ENCODE measurements at places on chromosomes 6 and 20.
A peak's percentile ranks its signal among the peaks of the same experiment; 100 is the strongest.

GRCh38 chr20:62293111-62293784, 9.5 kb upstream of the ADRM1 start:
- DNase-seq = no peak

DNA sequence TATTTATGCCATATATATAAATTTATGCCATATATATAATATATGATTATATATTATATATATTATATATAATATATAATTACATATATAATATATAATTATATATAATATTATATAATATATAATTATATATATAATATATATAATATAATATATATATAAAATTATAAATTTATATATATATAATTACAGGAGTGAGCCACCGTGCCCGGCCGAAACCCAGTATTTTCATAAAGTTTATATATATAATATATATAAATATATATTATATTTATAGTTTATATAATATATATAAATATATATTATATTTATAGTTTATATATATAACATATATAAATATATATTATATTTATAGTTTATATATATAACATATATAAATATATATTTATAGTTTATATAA, 31.6 kb downstream of the NKX2-4 start:
- DNase-seq = no peak

- DNase-seq = no peak
These were observed 29.2 kb upstream of the SSR1 start for GRCh38 chr6:7341989-7342742.

- DNase-seq = no peak
These were observed 329.5 kb upstream of the KHDRBS2 start for GRCh38 chr6:62615366-62616015.

GRCh38 chr6:164098857-164099267, 684.3 kb downstream of the QKI start:
- peak; percentile 29 for DNase-seq

DNA sequence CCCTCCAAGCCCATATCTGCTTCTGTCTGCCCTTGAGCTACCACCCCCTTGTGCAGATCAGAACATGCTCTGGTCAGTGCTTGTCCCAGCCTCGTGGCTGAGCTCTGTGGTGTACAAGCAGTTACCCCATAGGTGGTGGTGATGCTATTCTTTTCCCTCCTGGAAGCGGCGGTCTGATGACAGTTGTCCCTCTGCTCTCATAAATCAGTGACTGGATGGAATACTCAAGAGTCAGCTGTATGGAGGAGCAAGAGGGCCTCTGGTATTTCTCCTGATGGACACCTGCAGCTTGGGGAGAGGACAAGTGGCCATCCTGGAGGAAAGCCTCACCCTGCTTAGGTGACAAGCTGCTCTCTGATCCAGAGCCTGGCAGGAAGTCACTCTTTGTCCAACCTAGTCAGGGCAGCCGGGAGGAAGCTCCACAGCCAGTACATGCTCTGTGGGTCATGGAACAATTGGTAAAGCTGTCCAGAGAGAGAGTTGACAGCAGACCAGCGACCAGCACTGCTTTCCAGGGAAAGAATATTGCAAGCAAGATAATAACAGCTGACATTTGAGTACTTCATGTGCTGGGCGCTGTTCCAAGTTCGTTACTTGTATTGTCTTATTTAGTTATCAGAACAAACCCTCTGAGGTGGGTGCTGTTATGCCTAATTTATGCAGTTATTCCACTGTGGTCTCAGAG, 47.1 kb downstream of the SCAND1 start:
- DNase-seq = no peak

DNA sequence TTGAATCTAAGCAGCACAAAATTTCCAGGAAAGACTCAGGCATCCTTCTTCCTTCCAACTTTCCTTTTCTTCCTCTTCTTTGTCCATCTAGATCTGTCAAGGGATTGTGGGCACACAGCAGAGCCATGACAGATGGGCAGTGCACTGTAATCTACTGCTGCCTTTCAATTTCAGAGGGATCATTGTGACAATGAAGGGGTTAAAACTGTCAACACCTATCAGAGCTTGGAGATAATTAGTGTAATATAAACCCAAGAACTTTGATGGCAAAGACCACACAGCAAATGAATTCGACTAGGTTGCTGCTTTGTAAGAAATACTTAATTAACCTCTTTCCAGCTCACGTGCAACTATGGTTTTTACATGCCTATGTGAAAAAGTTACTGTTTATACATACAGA, 55.0 kb downstream of the SAMD5 start:
- DNase-seq = no peak

All from ecto neural progenitor cell (in vitro differentiated cells).